ENCODE measurements at places on chromosomes 3 and 15.

DNA sequence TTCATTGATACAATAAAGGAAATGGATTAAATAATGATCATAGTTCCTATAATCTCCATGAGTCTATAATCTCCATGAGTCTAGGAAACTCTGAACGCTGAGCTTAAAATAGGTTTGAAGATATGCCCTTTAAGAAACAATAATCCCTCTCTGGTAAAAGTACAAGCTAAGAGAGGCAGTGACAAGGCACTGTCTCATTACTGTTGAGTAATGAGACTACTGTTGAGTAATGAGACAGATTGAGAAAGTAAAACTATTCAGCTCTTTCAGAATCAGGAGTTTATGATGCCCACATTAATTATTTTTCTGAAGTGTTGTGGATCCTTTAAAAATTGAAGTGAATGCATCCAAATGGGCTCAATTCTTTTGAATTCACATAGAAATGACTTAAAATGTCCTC is 235.5 kb upstream of the THRB start:
- DNase-seq = no peak

GRCh38 chr3:25489858-25490593 is 62.0 kb downstream of the RARB start:
- DNase-seq = no peak

DNA sequence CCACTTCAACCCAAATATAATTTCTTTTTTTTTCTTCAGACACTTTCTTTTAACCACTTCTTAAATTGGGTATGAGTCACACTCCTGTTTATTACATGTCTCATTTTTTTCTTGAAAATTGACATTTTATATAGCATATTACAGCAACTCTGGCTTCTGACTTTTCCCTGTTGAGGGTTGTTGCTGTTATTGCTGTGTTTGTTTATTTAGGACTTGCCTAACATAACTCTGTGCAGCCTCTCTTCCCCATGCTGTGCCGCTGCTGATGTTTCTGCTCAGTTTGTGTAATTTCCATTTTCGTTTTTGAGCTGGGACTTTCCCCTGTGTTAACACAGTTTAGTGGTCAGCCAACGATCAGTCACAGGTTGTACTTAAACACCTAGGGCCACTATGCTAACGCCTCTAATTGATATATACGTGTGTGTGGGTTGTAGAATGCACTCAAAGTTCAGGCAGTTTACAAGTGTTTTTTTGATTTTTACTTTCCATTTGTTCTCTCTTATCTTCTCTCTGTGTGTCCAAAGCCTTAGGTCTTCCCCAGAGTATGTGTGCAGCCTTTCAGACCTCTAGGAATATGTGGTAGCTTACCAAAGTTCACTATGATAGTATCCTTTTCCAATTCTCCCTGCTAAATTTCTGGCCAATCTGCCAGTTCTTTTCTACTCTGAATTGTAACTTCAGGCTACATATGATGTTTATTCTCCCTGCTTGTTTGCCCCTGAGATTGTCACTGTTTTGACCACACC is 337.2 kb downstream of the ZBTB20 start:
- DNase-seq = peak; percentile 88

DNA sequence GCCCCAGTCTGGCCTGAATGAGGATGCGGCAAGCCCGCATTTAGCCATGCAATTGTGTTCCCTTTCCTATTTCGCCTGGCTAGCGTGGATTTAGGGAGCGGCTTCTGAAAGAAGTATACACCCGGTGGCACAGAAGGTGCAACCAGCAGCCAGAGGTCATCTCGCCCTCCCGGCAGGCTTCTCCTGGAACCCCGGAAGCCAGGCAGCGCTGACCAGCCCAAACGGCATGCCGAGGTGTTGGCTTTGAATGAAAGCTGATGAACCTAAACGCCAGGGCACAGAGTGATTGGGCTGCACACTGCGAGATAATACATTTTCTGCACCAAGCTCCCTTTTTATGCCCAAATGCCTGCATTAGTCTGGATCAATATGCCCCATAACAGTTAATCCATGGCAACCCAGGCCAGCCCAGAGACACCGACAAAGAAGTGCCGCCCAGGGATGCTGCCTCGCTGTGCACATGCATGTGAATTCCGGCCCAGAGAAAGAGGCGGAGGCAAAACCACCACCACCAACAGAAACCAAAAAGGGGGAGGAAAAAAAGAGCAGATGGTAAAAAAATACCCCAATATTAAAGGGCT is 1.4 kb downstream of the SRGAP3 start:
- no peak for DNase-seq

DNA sequence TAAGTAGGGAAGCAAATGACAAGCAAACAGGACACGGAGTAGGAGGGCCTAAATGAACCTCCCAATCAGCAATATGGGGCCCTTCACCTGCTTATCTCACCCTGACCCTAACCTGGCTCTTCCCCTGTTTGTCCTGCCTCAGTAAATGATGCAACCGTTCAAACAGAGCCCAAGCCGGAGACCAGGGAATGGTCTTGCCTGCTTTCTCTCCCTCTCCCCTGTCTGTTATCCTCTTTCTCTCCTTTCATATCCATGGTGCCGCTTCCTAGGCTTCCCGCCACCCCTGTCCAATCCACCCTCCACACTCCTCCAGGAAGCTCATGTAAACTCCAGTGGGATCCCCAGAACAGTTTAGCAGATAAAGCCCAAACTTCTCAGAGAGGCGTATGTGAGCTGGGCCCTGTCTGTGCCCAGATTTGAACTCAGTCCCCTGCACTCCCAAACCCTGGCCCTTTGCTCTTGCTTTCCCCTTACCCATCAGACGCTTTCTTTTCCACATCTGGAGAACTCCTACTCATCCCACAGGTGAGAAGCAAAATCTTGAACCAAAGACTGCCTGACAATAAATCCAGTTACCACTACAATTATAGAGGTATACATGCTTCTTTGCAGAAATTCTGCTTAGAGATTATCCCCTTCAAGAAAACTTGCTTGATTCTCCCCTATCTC is 45.7 kb upstream of the STT3B start:
- DNase-seq = no peak

Measured in renal cortical epithelial cell (primary cell).